DMS 273 treated with DMSO at 0.1 percent for 48 hours (cell line): ENCODE measurements at places on chromosomes 7 and 10.

DNA sequence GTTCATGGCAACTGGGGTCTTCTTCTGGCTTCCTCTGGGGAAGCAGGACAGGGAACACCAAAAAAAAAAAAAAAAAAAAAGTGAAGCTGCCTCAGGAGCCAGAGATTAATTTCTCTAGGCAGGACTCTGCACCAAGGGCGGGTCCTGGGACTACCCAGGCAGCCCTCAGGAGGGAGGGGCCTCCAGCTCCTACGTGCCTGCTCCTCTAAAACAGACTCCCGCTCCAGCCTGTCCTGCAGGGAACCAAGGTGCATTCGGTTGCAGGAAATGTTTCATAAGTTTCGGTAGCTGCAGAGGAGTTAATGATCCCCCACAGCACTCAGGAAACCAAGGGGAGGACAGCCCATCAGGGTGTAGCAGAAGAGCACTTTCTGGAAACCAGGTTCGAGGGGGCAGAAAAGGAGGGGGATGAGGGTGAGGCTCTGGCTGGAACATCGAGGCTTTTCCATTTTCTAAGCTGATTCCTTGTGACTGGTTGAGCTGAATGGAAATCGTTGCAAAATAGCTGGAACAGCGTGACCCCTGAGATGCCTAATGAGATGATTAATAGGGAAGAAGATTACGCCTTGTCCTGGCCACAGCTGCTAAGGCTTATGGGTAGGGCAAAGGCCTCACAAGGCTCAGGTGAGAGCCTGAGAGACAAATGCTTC lies 84.2 kb downstream of the STRA8 start:
- DNase-seq: no peak

- no peak for DNase-seq
These were observed 109.3 kb upstream of the ARID5B start for GRCh38 chr10:61792097-61792716.

- no peak for DNase-seq
These were observed 230.3 kb downstream of the ARHGAP12 start for GRCh38 chr10:31698181-31698830.

DNA sequence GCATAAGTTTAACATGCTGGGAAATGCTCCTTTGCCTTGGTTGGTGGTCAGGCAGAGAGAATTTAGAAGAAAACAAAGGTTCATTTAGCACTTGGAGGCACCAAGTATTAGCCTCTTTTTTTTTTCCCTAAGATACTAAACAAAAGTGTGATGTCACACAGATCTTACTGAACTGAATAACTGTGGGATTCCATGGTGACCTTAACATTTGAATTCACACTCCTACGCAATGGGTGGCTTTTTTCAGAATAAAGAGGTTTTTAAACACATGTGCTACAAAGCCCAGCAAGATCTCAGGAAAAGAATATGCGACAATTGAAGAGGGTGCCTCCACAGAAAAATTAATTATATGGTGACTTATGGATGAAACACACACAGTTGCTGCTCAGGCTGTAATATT lies 133.4 kb upstream of the ABCB5 start:
- DNase-seq: no peak

DNA sequence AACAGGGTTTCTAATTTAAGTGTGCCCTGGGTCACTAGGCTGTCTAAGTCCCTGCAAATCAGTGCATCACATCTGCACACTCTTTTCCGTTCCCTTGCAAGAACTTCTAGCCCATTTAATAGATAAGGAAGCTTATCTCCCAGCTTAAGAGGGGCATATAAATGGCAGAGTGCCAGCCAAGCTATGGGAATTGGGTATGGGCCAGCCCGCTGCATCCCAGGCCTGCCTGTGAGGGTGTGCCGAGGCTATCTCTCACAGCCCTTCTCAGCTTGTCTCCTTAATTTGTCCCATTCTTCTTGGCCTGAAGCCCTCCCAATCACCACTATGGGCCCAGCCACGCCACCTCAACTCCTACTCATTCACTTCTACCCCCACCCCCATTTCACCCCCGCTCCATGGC lies 14.7 kb downstream of the AQP1 start:
- DNase-seq: no peak

- DNase-seq: no peak
These were observed 1355.5 kb upstream of the LRRTM3 start for GRCh38 chr10:65570143-65571010.

GRCh38 chr10:86413046-86413728 lies 46.6 kb upstream of the GRID1 start:
- DNase-seq: no peak

DNA sequence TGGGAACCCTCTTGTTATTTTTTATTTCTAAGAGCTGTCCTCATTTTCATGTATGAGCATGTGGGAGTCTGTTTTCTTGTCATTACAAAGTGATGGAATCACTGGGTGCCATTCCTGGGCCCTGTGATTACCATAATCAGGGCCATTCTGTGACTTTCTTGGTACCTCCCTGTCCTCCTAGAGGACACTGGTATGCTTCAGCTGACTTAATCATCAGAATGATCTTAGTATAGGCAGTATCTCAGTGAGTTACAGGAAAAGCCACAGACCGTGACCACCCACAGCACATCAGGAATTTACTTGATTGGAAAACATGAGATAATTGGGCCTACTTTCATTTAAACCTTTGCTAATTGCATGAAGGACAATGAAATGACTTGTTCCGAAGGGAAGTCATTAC lies 7.2 kb downstream of the NOM1 start:
- no peak for DNase-seq

GRCh38 chr10:127649642-127650041 lies 87.3 kb upstream of the FOXI2 start:
- no peak for DNase-seq

DNA sequence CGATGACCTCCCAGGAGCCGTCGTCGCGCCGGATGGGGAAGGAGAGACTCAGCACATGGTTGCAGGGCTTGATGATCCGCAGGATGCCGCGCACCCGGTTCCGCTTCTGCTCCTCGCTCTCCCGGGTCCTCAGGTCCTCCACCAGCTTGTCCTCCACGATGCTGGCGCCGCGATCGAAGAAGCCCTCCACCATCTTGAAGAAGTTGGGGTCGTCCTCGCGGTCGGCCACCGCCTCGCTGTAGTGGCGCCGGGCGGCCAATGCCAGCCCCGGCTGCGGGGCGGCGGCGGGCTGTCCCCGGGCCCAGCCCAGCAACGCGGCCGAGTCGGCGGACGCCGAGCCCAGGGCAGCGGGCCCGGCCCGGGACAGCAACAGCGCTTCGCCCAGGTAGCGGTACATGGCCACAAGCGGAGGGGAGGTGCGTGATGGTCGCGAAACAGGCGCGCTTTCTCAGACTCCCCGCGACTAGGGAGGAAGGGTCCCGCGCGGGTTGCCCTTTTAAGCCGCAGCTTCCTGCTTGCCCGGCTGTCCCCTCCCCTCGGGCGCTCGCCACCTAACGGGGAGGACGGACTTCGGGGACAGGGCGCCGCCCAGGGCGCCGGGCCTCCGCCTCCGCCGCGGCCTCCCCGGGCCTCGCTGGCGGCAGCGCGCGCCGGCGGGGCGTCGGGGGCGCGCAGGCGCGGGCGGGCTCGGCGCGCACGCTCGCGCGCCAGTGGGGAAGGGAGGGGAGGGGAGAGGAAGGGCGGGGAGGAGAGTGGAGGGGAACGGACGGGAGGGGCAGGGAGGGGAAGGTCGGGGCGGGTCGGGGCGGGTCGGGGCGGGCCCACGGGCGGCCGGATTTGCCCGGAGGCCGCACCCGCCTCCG lies at the start of the genes GLUD1 and SHLD2:
Gene GLUD1, minus strand, starts transcription at position 471 of the 863 bp plus-strand sequence. Its CDS starts 74 bp downstream, at position 397.
Gene SHLD2, plus strand, starts transcription at position 834 of the 863 bp plus-strand sequence. CDS start 56,149 bp downstream, outside the sequence.
- peak; percentile 54 for DNase-seq

- DNase-seq: no peak
These were observed 29.5 kb upstream of the SLC29A3 start for GRCh38 chr10:71289421-71290130.

DNA sequence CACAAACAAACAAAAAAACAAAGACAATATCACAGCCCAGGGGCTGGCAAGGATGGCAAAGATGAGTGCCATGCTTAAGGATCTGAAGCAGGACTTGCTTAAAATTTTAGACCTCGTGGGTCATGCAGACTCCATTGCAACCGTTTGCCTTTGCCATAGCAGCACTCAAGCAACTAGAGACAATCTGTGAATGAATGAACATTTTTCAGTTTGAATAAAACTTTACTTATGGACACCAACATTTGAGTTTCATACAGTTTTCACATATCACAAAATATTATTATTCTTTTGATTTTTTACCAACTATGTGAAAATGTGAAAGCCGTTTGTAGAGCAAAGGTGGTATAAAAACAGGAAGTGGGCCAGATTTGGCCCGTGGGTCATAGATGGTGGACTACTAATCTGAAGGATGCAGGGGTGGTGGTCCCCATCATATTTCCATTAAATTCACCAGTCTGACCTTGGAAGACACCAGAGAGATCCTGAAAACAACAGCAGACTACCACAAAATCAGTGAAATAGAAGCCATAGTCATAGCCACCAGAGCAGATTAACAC lies 8.3 kb upstream of the RBM17 start:
- DNase-seq: no peak

- DNase-seq: no peak
These were observed 17.2 kb upstream of the PAPSS2 start for GRCh38 chr10:87642486-87642885.

GRCh38 chr10:90885176-90885575 lies 13.4 kb downstream of the RPP30 start:
- no peak for DNase-seq

- DNase-seq: no peak
These were observed 835.0 kb upstream of the COBL start for GRCh38 chr7:52151559-52151958.
